NCI-H1092 (cell line): ENCODE measurements at places on chromosomes 12 and 14.

DNA sequence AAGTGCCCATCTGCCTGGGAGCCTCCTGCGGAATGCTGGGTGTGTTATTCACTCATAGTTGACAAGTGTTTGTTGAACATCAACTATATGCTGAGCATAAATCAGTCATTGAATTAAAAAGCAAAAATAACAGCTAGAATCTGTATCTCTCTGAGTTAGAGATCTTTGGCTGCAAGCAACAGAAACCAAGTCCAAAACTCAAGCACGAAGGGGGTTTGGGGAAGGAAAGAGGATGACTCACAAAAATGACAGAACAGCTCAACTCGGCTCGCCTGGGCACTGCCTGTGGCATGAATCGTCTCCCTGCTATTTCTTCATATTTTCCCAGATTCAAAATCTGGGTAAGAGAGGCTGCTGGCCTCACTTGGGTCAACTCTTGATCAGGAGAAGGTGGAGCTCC lies 72.6 kb upstream of the NCOR2 start:
- DNase-seq, result no peak

DNA sequence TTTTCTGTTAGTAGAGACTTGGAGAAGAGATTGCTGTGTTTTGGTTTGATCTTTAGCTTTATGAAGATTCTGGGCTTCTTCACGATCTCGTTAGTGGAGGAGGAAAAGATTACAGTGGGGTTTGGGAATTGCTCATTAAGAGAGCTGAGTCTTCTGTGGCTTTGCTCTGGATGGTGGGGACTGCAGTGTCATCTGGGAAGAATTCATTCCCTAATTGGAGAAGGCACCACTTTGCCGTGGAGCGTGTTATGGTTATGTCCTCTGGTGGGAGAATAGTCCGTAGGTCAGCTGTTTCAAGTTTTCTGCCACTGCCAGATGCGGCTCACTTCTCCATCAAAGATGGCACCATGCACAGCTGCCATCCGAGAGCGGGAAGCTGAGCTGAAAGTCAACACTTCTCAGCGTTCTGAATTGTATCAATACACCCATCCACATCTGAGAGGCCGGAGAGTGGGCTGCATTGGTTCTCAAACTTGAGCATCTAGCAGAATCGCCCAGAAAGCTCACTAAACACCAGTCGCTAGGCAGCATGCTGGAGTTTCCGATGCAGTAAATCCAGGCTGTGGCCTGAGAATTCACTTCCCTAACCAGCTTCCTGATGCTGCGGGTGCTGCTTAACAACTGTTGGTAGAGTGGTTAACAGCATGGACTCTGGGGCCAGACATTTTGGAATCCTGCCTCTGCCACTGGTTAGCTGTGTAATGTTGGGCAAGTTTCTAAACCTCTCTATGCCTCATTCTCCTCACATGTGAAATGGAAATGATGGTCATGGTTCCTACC lies 117.8 kb downstream of the PLXNC1 start:
- no peak for DNase-seq

DNA sequence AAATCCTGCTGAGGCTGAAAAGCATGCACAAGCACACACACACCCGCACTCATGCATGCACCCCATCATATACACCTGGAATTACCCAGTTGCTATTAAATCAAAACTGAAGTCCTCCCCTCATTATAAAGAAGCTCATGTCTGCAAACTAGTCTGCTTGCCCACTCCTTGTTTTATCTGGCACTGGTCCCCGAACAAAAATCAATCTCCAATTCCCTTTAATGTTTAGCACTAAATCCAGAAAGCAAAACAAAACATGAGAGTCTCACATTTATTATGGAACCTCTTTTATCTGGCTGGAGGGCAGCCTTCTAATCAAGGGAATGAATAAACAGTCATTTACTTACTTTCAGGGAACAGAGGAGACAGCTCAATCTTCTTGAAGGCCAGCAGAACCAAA lies 1093.4 kb upstream of the FLRT2 start:
- peak; percentile 36 for DNase-seq

- DNase-seq, result no peak
These were observed 92.8 kb downstream of the PRMT8 start for GRCh38 chr12:3583656-3584334.

GRCh38 chr12:128682548-128683275 lies 141.0 kb downstream of the SLC15A4 start:
- no peak for DNase-seq

- DNase-seq, result no peak
These were observed 105.1 kb downstream of the TMTC3 start for GRCh38 chr12:88247241-88247643.

DNA sequence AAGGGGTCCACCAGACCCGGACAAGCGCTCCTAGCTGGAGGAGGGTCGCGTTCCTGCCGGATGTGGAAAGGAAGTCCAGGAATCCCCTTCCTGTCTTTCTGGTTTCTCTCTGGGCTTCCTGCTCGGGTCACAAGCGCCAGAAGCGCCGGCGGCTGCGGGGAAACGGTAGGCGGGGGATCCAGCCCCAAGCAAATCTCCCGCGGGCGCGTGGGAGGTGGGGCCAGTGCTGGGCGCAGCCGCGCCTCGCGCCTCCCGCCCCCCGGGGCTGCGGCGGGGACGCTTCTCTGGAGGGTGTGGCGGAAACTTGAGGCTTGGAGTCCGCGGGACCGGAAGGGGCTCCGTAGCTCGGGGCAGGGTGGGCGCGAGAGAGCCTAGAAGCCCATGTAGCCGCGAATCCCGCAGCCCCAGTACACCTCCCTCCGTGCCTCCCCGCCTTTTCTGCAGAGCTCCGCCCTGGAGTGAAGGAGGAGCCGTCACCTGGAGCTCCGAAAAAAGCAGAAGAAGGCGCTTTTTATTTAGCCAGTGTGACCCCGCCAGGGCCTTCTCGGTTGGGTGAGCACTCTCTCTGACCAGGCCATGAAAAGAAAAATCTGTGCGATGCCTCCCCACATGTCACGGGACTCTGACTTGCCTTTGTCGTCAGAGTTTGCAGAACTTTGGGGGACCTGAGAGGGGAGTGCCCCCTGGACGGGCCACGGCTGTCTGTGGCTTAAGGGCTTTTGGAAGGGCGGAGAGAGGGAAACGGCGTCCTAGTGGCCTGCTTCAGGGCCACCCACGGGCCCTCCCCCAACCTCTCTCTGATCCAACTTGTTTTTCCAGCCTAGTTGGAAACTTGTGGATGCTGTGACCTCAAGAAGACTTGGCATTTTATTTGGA lies 21.4 kb upstream of the CLEC2D start:
- peak; percentile 45 for DNase-seq

DNA sequence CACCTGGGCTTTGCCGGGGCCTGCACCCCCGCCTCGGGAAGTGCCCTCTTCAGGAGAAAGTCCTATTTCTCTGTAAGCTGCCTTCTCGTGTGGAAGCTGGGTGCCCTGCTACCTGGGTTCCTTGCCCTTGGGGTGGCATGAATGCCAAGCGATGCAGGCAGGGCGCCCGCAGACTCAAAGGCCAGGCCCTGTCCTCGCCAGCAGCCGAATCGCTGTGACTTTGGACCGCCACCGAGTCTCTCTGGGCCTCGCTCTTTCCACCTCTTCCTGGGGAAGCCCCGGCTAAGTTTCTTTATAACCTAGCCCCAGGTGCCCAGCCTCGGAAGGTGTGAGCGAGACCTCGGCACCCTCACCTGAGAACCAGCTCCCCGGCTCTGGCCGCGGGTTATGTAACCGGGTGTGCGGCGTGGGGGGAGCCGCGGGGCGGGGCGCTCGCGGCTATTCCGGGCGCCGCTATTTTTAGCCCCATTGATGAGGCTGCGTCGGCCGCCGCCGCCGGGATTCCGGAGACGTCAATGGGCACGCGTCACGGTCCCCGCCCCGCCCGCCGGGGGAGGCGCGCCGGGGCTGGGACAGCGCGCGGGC lies 14.6 kb upstream of the NR4A1 start:
- no peak for DNase-seq

DNA sequence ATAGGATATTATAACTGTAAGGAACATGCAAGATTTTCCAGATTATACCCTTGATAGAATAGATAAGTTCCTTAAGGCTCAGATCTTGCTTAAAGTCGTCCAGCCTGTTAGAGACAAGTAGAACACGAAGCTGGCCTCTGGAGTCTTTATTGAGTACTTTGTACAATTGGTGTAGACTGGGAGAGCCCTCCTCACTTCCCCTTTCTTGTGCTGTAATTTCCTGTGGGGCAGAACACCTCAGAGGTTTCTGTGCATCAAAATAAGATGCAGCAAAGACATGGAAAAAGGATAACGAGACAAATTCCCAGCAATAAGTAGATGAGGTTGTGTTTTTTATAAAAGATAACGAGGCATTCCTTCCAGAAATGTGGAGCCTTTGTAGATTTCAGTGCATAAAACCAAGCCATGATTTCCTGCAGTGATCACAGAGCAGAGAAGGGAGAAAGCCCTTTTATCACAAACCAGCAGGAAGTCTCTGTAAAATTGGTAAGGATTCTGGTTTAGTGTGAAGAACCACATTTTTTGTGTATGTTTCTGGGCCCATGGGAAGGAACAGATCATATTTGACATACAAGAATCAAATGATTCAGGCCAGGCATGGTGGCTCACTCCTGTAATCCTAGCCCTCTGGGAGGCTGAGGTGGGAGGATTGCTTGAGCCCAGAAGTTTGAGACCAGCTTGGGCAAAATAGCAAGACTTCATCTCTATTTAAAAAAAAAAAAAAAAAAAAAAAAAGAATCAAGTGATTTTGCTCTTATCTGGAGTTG lies 18.0 kb downstream of the GPRC5A start:
- DNase-seq, result no peak

DNA sequence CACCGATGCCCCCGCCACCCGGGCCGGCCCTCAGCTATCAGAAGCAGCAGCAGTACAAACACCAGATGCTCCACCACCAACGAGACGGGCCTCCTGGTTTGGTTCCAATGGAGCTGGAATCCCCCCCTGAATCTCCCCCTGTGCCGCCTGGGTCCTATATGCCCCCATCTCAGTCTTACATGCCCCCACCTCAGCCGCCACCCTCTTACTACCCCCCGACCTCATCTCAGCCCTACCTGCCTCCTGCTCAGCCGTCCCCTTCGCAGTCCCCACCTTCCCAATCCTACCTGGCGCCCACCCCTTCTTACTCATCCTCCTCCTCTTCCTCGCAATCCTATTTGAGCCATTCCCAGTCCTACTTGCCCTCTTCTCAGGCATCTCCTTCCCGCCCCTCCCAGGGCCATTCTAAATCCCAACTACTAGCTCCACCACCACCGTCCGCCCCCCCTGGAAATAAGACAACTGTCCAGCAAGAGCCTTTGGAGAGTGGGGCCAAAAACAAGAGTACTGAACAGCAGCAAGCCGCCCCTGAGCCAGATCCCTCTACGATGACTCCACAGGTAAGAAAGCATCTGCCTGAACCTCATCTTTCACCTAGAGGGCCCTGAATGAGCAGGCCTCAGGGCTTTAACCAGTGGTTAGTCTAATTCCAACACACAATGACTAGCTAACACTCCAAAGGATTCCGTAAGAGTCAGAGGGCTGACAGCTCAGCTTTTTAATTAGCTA lies 851 bp downstream of the YLPM1 start:
- peak; percentile 50 for DNase-seq

GRCh38 chr14:73250317-73250713 lies 13.0 kb downstream of the PAPLN start:
- DNase-seq, result no peak

GRCh38 chr14:90300611-90301047 lies 31.1 kb downstream of the NRDE2 start:
- DNase-seq, result no peak

DNA sequence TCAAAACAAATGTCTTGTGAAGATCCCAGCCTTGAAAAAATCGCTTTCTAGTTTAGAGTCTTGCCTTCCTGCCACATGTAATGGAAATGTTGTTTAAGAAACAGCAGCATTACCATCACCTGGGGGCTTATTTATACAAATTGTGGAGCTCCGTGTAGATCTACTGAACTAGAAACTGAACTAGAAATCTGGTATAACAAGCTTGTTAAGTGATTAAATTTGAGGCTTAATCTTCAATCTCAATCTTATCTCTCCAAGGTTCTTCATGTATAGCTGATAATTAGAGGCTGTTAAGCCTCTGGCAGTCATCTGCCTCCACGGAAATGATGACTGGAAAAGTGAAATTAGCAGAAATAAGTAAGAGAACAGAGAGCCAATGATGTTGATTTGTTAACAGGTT lies 92.0 kb upstream of the FGD4 start:
- DNase-seq, result no peak

GRCh38 chr12:68958322-68958721 lies 25.4 kb upstream of the CPM start:
- no peak for DNase-seq

- DNase-seq, result no peak
These were observed 36.8 kb downstream of the PPTC7 start for GRCh38 chr12:110546339-110546738.

DNA sequence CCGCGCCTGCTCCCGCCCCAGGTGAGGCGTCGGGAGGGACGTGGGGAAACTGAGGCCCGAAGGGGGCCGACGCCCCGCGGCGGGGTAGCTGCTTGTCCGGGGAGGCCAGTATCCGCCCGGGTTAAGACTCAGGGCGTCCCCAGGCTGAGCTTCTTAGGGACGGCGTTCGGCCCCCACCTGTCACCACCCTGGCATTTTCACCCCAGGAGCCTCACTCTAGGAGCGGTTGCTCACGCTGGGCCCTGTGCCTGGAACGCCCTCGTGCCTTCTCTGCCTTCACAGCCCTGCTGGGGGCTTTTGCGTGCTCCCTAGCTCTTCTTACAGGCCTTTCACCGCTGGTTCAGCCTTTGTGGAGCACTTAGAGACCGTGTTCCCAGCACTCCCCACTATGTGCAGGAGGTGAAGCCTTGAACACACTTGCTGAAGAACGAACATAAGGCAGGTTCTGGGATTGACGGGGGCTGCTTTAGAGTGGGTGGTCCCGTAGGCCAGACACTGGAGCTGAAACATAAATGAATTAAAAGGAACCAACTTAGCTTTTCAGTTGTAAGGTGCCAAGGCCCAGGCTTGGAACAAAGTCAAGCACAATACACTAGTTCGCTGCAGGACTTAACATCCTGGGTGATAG lies 601 bp downstream of the ZNF839 start:
- DNase-seq, result peak; percentile 45

DNA sequence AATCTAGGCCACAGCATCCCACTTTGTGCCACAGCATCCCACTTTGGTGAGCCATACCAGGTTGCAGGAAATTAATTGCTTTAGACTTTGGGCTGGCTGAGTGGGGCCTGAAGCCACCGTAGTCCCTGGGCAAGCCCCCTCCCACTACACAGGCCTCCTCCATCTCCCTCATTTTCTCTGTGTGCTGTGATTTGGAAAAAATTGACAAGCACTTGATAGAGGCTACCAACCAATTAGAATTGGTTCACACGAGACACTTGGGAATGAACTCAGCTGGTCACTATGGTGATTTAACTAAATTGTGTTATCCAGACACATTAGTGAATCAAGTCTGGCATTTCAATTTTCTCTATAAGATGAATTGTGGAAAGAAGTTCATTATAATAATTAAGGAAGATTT lies 481.1 kb downstream of the DIO2 start:
- no peak for DNase-seq

DNA sequence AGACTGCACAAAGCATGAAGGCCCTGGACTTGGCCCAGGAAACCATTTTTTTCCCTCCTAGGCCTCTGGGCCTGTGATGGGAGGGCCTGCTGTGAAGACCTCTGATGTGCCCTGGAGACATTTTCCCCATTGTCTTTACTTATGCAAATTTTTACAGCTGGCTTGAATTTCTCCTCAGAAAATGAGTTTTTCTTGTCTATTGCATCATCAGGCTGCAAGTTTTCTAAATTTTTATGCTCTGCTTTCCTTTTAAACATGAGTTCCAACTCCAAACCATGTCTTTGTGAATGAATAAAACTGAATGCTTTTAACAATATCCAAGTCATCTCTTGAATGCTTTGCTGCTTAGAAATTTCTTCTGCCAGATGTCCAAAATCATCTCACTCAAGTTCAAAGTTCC lies 43.7 kb upstream of the TRHDE start:
- no peak for DNase-seq
